ENCODE measurements at places on chromosomes 1 and 21. TPM values are rescaled to one million over a fixed set of nuclear protein-coding genes. Genes with fewer than 3 reads are reported as not detected.

DNA sequence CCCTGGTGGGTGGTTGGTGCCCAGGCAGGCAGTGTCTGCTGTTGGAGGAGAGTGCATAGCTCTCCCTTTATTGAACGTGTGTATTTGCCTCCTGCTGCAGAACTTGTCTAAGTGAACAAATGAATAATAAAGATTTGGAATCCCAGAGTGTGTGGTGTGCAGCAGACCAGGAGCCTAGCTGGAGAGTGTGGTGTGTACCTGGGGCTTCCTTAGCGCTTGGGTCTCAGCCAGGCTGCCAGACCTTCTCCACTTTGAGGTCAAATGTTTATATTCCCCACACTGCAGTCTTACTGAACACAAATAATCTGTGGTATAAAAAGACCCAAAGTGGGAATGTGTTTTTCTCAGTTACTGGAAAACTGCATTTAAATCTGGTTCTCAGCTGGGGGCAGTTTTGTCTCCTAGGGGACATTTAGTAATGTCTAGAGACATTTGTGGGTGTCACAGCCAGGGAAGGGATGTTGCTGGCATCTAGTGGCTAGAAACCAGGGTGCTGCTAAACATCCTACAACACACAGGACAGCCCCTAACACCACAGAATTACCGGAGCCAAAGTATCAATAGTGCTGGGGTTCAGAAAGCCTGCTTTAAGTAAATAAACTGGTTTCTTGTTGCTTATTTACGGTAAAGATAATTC lies 23.6 kb downstream of the SLC37A1 start:
- no peaks in the 10 kb centered on the region for H3K36me3 ChIP-seq
- no peaks in the 10 kb centered on the region for H3K27me3 ChIP-seq
- H3K27ac ChIP-seq = no peak overlapping the region
- H3K4me3 ChIP-seq = no peak overlapping the region
- H3K4me1 ChIP-seq = no peaks in the 10 kb centered on the region

GRCh38 chr1:8537991-8538390 lies 220.1 kb downstream of the SLC45A1 start:
- no peak for DNase-seq
- no peak overlapping the region for H3K27ac ChIP-seq
- H3K36me3 ChIP-seq = no peaks in the 10 kb centered on the region

GRCh38 chr1:157136133-157136532 lies 2.1 kb downstream of the ETV3 start:
- no peaks in the 10 kb centered on the region for H3K27me3 ChIP-seq
- H3K4me3 ChIP-seq = no peak overlapping the region
- no peak overlapping the region for H3K27ac ChIP-seq
- H3K4me1 ChIP-seq = peaks cover 18% of the 10 kb centered on the region
- no peak for DNase-seq

FAM151A gene
- not detected for total RNA-seq

Measured in astrocyte (in vitro differentiated cells and primary cell).